ENCODE measurements at places on chromosomes 1 and 21. TPM values are rescaled to one million over a fixed set of nuclear protein-coding genes. Genes with fewer than 3 reads are reported as not detected.

- DNase-seq, result no peak
Observed at GRCh38 chr1:53681351-53681976, 57.5 kb downstream of the GLIS1 start.

- no peak for DNase-seq
Observed at GRCh38 chr21:29306920-29307319, 8.2 kb downstream of the BACH1 start.

DNA sequence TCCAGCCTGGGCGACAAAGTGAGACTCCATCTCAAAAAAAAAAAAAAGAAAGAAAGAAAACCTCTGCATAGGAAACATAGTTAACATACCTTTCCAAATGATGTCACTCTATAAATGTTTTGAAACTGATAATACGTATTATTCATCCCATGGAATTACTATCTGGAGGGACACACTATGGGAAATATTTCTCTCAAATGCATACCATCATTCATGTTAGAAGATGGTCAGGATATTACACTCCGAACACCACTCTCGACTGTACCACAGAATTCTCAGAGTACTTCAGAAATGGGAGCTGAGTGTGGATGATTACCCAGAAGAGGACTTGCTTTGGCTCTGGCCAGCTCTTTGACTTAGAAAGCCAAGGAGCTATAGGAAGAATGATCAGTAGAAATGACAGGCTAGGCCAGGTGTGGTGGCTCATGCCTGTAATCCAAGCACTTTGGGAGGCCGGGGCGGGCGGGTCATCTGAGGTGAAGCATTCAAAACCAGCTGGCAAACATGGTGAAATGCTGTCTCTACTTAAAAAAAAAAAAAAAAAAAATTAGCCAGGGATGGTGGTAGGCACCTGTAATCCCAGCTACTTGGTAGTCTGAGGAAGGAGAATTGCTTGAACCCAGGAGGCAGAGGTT is 5.2 kb upstream of the LIN28A start:
- no peak for DNase-seq

DNA sequence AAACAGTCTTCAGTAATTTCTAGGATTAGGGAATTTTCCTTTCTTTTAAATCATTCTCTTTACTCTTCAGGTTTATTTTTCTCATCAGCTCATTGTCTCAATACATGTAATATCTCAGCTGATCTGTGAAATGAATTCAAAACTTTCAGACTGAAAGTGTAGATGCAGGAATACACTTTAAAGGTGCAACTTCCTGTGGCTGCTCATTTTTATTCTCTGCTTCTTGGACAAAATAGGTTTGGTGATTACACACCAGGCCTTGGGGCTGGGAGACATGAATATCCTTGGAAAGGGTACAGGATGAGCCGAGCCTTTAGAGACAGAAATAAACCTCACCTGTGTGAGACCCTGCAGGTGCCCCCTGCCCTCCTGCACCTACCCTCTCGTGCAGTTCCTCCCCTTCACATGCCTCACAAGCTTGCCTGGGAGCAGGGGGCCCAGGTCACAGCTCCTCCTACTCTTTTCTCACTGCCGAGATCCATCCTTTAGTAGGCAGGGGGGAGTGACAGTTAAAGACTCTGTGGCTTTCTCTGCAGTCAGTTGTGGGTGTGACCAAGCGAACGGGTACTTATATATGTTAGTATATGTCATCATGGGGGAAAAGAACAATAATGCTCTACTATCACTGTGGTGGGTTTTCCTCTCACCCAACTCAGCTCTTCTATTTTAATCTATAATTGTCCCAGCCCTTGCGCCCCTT is 23.6 kb downstream of the XCL2 start:
- DNase-seq, result no peak

GRCh38 chr1:225578251-225578977 is 74.5 kb downstream of the ENAH start:
- no peak for DNase-seq

The SOX13 gene
- 8.6 TPM for total RNA-seq

The UTS2 gene
- total RNA-seq, result 0.30 TPM

The FOXD2 gene
- total RNA-seq, result 0.30 TPM

Measured in skin of body (tissue), 3 donors.